ENCODE measurements at places on chromosomes 1 and 21.
A peak's percentile ranks its signal among the peaks of the same experiment; 100 is the strongest.

DNA sequence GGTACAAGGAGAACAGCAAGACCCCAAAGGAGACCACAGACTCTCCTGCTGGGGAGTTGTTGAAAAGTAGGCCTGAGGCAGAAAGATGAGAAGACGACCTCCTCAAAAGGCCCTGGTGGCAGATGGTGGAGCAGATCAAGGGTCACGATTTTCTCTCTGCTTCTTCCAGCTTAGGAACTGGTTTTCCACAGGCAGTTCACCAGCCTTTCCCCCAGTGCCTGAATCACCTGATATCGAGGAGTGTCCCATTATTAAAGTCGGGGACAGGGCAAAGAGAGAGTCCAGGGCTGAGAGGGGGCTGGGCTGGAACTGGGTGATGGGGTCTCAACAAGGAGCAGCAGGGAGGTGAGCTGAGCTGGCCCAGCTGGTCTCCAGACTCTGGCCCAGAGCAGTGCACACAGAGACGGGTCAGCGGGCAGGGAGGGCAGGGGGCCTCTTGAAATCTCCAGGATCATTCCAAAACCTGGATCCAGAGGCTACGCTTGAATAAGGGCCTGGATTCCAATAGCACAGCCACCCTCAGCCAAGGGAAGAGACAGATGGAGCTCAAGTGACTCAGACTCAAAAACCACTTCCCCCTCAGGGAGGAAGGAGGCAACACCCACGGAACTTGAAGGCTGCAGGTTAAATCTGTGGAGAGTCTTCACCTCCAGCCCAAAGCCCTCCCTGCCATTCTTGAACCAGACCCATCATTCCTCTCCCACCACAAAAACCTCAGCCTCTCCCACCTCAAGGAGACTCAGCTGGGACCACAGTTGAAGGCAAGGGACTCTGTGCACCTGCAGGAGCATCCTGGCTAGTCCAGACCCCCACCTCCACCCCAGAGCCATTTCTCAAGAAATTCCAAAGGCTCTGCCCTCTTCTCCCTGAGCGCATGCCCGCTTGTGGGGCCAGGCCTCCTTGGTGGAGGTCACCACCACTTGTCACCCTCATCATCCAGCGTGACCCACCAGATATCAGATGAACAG lies at the start of gene S100A5:
Gene S100A5, minus strand, starts transcription at position 541 of the 968 bp plus-strand sequence. CDS start 743 bp downstream, outside the sequence.
- DNase-seq: peak; percentile 78

- DNase-seq: no peak
These were observed 12.3 kb upstream of the ZSCAN20 start for GRCh38 chr1:33460144-33460543.

GRCh38 chr21:43275421-43276211 lies 106.8 kb downstream of the CRYAA start:
- no peak for DNase-seq

GRCh38 chr21:36542312-36543101 lies 62.6 kb upstream of the CLDN14 start:
- DNase-seq: no peak

DNA sequence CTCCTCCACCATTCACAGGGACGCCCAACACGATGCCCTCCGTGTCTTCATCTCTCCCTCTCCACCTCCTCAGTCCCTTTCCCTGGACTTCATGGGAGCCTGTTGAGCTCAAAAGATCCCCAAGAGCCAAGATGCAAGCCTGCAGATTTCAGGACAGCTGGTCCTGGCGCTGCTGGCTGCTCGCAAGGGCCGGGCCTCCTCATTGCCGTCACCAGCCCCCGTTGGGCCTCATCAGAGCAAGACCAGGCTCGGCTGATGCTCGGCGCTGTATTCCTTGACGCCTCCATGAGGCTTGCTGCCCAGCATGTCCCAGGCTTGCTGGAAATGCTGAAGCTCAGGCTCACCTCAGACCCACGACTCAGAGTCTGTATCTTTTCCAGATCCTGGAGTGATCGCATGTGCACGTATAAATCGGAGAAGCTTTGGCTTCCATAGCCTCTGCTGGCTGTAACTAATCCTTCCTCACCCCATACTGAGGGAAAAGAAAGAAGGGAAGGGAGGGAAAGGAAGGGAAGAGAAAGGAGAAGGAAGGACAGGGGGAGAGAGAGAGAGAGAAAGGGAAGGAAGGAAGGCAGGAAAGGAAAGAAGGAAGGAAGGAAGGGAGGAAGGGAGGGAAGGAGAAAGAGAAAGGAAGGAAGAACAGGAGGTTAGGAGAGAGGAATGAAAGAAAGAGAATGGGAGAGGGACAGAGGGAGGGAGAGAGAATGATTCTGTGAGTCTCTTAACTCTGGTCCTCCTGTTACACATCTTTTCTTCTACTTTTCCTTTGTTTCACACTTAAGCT lies 94.6 kb downstream of the KCNJ15 start:
- DNase-seq: no peak

DNA sequence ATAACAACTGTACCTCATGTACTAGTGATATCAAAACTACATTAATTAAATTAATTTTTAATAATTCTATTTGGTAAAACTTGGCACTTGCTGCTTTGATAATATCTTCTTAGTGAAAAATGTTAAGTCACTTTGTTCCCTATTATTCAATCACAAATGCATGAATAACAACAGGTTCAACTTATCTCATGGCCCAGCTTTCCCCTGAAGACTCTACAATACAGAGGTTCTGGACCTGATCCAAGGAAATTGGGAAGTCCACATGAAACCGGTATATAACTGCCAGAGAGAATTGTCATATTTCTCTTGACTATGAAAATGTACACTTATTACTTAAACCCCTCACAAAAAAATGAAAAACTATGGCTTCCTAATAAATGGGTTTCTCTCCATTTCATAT lies 33.9 kb upstream of the PTPRC start:
- DNase-seq: no peak

- DNase-seq: no peak
These were observed 49.1 kb downstream of the EYA3 start for GRCh38 chr1:28039341-28039740.

- no peak for DNase-seq
These were observed 57.5 kb downstream of the GLIS1 start for GRCh38 chr1:53681351-53681976.

- DNase-seq: peak; percentile 26
These were observed 23.3 kb downstream of the PIP5K1A start for GRCh38 chr1:151221616-151222015.

GRCh38 chr1:109881906-109882287 lies 28.8 kb upstream of the CSF1 start:
- DNase-seq: no peak

Measured in NCI-H226 (cell line).